Fibroblast of lung (primary cell): ENCODE measurements at places on chromosomes 7 and 10. TPM values are rescaled to one million over a fixed set of nuclear protein-coding genes. Genes with fewer than 3 reads are reported as not detected.

The CNPY4 gene
- total RNA-seq: 21.6 and 38.3 TPM in 2 replicates

The CALN1 gene
- total RNA-seq: not detected in 2 replicates

The WDR11 gene
- 73.7 and 89.5 TPM in 2 replicates for total RNA-seq

The PHKG1 gene
- 0.77 and 1.3 TPM in 2 replicates for total RNA-seq

The PTTG1IP2 gene
- not detected in 2 replicates for total RNA-seq

The CALCR gene
- total RNA-seq: not detected in 2 replicates

The CLEC5A gene
- total RNA-seq: not detected in 2 replicates

The MSMB gene
- not detected in 2 replicates for total RNA-seq

The NEBL gene
- total RNA-seq: 0.33 and 1.3 TPM in 2 replicates

The NRG3 gene
- not detected in 2 replicates for total RNA-seq

The SEMA3E gene
- 1.5 and 2.0 TPM in 2 replicates for total RNA-seq

The BICC1 gene
- 62.7 and 64.7 TPM in 2 replicates for total RNA-seq

The FGL2 gene
- 6.2 and 97.6 TPM in 2 replicates for total RNA-seq

The GRM3 gene
- not detected in 2 replicates for total RNA-seq

The LRRC18 gene
- total RNA-seq: under 0.01 and 0.66 TPM in 2 replicates

The PFKP gene
- 79.1 and 90.3 TPM in 2 replicates for total RNA-seq

The VPS50 gene
- total RNA-seq: 43.7 and 46.4 TPM in 2 replicates

The STRA8 gene
- total RNA-seq: not detected in 2 replicates

The STK17A gene
- 44.4 and 53.2 TPM in 2 replicates for total RNA-seq

The CXCL12 gene
- 526 and 611 TPM in 2 replicates for total RNA-seq

The AKR1C4 gene
- not detected in 2 replicates for total RNA-seq

The FAM25G gene
- not detected in 2 replicates for total RNA-seq
